ENCODE measurements at places on chromosomes 1 and 21.

DNA sequence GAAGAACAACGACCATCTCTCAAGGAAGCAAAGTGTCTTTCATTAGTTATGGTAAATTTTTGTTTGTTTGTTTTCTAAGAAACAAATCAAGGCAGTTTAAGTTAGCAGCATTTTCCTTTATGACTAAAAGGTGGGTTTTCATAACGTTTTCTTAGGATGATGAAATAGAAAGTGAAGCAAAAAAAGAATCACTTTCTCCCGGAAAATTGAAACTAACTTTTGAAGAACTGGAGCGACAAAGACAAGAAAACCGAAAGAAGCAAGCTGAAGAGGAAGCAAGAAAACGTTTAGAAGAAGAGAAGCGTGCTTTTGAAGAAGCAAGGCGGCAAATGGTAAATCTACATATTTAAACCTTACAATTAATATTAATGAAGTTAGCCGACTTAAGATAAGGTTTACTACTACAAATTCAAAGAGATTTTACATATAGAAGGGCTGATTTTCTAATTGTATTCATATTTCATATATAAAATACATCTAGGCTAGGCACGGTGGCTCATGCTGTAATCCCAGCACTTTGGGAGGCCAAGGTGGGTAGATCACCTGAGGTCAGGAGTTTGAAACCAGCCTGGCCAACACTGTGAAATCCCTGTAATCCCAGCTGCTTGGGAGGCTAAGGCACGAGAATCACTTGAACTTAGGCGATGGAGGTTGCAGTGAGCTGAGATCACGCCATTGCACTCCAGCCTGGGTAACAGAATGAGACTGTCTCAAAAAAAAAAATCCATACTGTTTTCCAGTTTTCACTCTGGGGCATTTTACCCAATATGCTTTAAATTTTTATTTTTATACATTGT lies 38.3 kb downstream of the NEXN start:
- no peak for DNase-seq

- no peak for DNase-seq
Observed at GRCh38 chr1:54362881-54363340, 43.3 kb downstream of the SSBP3 start.

DNA sequence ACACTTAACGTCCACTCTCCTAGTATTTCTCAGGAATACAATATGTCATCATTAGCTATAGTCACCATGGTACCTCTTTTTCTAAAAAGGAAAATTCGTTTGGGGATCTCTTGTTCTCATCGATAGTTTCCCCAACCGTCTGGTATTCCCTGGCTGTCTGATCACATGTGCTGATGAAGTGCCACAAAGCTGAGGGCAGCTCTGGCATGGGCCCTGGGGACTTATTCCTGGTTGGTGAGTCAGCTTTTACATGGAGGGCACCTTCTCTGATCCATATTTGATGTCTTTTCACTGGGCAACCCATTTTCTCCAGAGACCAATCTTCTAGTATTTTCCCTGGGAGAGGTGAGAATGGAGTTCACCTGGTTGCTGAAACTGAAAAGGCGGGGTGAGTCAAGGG lies 39.5 kb downstream of the CHD1L start:
- DNase-seq = no peak

DNA sequence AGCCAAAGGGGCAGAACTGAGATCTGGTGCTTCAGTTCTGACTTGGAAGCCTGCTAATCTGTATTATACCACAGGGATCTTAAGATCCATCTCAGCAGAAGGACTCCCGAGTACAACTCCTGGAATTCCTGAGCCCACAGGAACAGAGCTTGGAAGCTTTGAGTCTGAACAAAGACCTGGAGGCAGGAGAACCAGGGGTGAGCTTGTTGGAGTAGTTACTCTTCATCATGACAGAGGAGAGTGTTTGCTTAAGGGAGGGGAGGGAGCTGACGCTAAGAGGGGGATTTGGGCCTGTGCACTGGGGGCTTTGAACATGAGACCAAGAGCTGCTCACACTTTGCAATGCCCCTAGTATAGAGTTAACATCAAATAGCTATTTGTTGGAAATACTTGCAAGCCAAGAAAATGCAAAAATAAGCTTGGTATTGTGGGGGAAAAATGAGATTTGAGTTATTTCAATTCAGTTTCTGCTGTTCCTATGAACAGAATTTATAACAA lies 41.1 kb upstream of the TRABD2B start:
- DNase-seq = no peak

- DNase-seq = no peak
Observed at GRCh38 chr1:201028461-201028889, 5.0 kb upstream of the KIF21B start.

DNA sequence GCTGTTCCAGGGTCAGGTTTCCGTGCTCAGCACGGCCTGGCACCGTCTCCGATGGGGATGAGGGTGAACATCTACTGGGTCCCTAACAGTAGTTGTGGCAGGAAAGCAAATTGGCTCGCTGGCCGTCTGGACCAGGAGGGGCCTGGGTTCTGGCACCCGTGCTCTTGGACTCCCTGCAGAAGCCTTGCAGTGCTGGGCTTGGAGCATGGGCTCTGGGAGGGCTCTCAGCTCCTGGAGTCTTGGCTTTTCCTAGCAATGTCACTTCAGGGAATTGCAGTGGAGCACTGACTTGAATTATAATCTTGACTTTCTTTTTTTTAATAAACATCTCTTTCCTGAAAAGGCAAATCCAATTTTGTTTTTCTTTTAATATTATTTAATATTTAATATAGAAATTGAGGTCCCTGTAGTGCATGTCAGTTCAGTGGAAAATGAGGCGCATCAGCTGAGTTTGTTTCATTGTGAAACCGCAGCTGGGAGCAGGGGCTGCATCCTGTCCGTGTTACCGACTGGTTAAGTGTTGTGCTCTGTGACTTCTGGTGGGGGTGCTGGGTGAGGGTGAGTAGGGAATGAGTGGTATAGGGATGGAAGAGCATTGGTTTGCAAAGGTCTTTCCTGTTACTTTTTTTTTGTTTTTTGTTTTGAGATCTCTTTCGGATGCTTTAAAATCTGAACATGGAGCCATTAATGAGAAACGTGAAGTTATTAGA lies 64.1 kb downstream of the PEX14 start:
- DNase-seq = no peak

GRCh38 chr1:56185493-56185892 lies 393.9 kb downstream of the PLPP3 start:
- DNase-seq = no peak

All from activated T-cell treated with anti-CD3 and anti-CD28 coated beads, Interleukin-2, amount 50 U/mL, for 48 hours (primary cell).